ENCODE measurements at places on chromosomes 7 and 10. TPM values are rescaled to one million over a fixed set of nuclear protein-coding genes. Genes with fewer than 3 reads are reported as not detected.

- no peak for DNase-seq
These were observed 2.0 kb downstream of the COPS6 start for GRCh38 chr7:100090527-100091410.

DNA sequence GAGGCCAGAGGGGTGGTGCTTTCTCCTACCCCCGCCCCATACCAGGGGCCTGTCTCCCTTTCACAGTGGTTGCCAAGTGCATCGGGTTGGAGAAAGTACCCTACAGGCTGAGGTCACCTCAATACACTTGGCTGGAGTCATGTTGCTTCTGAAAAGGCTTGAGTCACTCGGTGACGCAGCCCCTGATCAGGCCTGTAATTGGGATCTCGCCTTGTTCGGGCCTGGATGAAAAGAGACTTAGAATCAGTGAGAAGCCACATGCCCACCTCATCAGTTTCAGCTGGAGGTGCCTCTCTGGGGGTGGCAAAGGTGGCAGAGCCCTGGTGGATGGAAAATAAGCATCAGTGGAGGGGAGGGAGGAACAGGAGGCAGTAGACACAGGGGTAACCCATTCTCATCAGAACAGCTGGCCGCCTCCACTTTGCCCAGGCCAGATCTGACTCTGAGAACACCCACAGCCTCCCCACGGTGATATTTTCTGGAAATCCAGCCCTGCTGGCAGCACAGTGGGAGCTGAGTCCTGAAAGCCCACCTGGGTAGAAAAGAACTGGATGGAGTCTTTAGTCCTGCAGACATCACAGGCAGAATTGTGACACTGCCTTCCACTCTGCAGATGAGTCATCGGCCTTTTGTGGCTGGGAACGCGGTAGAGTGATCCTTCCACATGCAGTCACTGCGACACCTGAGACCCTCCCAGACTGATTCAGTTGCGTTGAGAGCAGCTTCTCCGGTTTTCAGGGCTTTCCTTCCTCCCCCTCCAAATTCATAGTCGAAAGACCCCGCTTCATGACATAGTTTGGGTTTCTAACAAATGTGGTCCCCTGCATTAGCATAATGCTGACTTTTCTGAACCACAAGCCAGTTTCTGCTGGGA, 108.0 kb downstream of the GRK5 start:
- DNase-seq: no peak

GRCh38 chr7:87564296-87564963, 36.3 kb downstream of the ABCB1 start:
- DNase-seq: no peak

- DNase-seq: peak; percentile 92
These were observed 23.6 kb upstream of the SRI start for GRCh38 chr7:88243345-88243909.

DNA sequence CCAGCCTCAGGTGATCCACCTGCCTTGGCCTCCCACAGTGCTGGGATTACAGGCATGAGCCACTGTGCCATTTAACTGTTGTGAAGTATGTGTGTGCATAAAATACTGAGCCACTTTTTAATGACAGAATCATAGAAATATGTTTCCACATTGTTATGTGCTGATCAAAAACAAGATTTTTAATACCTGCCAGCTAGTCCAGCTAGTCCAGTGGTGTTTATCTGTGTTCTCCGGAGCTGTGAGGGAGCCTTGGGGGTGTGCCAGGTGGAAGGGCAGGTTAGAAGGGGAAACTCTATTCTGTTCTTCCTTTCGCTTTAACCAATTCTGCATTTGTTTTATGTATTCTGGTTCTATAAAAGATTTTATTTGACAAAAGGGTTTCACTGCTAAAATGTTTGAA, 7.0 kb downstream of the FAM221A start:
- no peak for DNase-seq

GRCh38 chr7:94044806-94045205, 40.7 kb upstream of the BET1 start:
- no peak for DNase-seq

DNA sequence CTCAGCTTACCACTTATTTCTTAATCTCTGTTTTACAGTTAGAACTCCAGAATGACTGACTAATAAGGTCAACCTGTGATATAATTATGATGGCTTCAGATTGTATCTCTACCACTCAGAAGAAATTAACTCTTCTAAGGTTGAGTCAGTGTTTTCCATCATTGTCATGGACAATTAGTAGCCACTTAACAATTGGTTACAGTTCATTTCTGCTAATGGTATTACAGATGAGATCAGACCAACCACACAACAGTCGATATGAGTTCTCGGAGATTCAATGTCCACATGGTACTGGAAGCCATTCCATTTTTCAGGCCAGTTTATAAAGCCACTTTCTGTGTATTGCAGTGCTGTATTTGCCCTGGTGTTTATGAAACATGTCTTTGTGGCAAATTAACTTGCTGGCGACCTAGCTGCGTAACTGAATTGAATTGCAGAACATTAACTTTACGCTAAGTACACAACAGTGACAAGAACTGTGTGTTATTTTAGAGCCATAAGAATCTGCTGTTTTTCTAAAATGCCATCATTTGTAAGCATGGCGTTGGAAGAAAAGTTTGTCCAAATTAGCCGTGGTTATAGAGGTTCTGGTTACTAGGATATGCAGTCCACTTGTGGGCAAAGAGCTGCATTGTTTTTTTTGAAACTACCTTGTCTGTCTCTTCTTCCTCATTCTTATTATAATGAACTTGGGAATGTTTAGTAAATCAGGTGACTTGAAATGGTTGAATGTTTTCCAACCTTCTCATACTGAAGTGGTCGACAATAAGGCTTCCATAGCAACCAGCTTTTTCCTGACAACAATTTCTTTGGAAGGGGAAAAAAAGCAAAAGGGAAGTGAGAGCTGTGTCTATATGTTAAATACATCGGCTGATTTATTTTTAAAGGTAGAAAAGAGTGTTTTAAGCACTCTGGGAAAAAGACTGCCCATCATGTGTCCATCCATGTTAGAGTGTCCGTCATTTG, 76.4 kb downstream of the CELF2 start:
- DNase-seq: no peak

- DNase-seq: no peak
These were observed 142.6 kb upstream of the TMEM196 start for GRCh38 chr7:19916046-19916445.

GRCh38 chr10:99812177-99812576, 29.7 kb downstream of the ABCC2 start:
- no peak for DNase-seq

DNA sequence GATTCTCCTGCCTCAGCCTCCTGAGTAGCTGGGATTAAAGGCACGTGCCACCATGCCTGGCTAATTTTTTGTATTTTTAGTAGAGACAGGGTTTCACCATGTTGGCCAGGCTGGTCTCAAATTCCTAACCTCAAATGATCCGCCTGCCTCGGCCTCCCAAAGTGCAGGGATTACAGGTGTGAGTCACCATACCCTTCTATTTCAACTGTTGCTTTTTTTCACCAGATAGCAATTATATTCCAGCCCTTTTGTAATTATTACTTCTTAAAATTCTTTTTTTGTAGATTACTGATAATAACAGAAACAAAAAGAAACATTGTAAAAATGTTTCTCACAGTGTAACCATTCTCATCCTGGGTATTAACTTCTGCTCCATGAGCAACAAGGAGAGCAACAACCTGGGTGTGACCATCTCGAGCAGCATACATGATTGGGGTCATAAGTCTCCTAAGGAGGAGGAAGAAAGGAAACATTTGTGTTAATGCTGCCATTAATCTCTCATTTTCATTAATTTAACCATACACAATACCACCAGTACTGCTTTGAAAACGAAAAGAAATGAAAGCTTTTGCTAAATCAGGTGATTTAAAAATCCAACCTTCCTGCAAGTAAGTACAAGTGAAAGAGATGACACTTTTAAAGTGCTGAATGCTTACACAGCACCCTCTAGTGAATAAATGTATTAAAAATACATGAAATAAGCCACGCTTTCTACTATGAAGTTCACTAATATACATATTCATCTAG, 41.8 kb downstream of the ASZ1 start:
- peak; percentile 48 for DNase-seq

GRCh38 chr10:32149252-32149955, 93.2 kb upstream of the KIF5B start:
- DNase-seq: no peak

DNA sequence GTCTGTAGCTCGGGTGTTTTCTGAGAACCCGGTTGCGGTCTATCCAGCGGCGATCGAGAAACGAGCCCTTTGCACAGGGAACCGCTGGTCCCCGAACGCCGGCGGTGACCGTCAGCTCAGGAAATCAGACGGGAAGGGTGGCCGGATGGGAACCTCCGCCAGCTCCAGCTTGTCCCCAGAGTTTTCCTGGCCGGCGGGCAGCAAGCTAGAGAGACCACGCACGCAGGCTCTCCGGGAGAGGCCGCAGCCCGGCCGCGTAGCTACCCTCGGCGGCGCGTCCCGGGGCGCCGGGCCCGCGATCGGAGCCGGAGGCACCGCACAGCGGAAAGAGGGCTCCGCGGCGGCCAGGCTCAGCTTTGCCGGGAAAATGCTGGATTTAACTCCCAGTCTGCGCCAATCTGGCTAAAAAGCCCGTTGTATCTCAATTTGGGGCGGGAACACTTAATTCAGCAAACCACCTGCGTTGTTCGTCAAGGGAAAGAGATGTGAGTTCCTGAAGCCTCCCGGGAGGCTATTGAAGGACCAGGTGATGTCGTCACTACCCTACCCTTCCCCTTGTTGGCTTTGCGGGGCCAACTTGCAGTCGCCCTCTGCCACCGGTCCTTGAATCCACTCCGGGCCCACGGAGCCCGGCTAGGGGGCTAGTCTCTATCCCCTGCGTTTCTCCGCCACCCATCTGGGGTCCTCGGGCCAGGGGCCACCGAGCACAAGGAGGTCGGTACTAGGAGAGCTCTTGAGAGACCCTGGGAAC, 859 bp upstream of the CH25H start:
- DNase-seq: peak; percentile 24

DNA sequence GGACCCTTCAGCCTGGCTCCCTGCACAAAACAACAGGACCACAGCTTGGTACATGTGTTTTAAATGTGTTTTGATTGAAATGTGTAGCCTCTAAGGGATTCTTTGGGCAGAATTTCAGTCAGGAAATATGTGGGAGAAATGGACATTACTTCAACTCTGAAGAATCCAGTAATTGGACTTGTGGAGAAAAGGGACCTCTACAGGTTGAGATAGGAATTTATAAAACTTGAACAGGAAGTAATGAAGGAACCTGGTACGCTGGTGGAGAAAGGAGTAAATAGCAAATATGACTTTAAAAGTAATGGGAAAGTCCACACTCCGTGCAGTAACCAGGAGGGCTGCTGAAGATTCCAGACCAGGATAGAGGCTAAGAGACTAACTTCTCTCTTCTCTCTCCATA, 220.5 kb downstream of the LHFPL3 start:
- DNase-seq: no peak

- no peak for DNase-seq
These were observed 11.1 kb downstream of the MAFK start for GRCh38 chr7:1541431-1542162.

DNA sequence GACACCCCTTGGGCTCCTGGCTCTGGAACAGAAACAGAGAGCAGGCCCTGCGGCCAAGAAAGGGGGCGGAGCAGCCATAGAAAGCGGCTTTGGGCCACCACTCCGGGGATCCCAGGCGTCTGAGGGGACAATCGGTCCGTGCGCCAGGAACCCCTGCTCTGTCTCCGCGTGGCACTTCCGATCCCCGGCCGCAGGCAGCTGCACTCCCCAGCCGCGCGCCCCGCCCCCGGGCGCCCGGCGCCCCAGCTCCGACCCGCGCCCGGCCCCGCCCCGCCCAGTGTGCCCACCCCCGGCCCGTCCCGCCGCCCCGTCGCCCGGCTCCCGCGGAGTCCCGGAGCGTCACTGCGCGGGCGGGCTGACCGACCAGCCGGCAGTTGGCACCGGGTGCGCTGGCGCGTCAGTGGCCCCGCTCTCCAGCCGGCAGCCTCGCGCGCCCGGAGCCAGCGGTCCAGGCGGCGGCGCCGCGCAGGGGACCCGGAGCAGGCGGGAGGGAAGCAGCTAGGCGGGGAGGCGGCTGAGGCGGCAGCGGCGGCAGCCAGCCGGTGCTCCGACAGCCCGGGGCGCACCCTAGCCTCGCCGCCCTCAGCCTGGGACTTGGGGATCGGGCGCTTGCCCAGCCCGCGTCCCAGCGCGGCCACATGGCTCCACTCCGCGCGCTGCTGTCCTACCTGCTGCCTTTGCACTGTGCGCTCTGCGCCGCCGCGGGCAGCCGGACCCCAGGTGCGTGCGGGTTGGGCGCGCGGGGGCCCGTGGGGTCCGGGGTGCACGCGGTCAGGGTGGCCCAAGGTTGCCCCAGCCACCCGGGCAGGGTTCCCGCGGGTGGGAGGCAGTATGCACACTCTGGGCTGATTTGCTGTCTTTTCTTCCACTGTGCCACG, at the start of gene ADAMTS14:
TSS of gene ADAMTS14 (plus strand) at position 342 of the 878 bp plus-strand sequence. CDS start at position 639, 297 bp downstream.
- no peak for DNase-seq

DNA sequence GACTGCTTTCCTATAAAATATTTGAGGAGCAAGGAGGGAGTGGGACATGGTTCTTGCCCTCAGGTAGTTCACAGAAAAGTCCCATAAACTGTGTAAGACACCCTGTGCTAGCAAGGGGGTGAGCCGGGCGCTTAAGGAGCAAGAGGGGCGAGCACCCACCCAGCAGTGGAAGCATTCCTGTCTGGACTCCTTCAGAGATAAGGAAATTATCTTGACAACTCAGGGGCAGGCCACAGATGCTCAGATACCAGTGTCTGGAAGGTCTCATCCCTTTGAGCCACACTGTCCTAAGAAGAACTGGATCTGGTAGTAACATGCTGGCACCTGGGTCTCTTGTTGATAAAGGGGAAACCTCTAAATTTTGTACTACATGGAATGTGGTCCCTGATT, 54.1 kb downstream of the DAGLB start:
- no peak for DNase-seq

SPACDR gene
- total RNA-seq: not detected

PCGF6 gene
- 22.6 TPM for total RNA-seq

TMEM196 gene
- total RNA-seq: not detected

SPDYE6 gene
- total RNA-seq: not detected

OR2A5 gene
- total RNA-seq: not detected

CARD11 gene
- 0.12 TPM for total RNA-seq

FIS1 gene
- 190 TPM for total RNA-seq

PNLIPRP3 gene
- total RNA-seq: not detected

AIFM2 gene
- total RNA-seq: 0.74 TPM

SDK1 gene
- not detected for total RNA-seq

ADAMTS14 gene
- 0.03 TPM for total RNA-seq

PRR15 gene
- total RNA-seq: not detected
